ENCODE measurements at places on chromosomes 2 and 18.

GRCh38 chr18:70127359-70127758, 78.1 kb downstream of the RTTN start:
- no peak for DNase-seq

- no peak for DNase-seq
Measured at GRCh38 chr2:203685081-203685621, 21.3 kb upstream of the CD28 start.

GRCh38 chr2:127348426-127349000, 39.3 kb downstream of the MAP3K2 start:
- no peak for DNase-seq

GRCh38 chr2:118133916-118134315, 45.6 kb downstream of the INSIG2 start:
- DNase-seq, result no peak

DNA sequence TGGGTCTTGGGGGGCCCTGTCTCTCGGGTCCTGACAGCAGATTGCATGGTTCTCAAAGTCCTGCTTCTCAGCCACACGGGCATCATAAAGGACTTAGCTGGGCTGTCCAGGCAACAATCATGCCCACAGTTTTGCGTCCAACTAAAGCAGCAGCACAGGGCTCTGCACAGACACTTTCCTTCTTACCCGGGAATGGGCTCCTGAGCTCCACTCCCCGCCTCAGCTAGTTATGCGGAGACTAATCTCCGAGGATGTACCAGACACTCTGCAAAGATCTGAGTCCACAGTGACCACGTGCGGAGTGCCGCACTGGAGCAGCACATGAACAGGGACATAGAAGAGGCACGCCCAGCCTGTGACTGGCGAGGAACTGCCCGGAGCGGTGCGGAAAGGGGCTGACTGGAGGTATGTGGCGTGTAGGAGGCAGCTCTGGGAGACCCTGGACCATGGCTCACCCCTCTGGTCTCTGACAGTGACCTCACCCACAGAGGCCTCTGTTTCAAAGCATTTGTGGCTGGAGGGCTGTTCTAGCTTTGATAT, 270.0 kb downstream of the HDAC4 start:
- no peak for DNase-seq

DNA sequence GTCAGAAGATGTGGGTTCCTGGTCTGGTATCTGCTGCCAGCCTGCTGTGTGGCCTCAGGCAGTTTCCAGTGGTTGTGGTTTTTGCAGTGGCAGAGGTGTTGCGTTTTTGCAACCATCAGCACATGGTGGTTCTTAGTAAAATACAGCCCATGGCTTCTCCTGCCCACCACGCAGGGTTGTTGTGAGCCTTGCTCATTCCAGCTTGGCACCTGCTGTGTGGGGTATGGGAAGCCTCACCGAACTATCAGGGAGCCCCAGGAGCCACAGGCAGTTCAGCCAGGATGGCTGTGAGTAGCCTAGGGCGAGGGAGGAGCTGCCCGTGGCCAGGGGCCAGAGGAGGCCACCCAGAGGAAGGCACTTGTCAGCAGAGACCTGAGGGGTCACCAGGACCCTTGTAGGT, 9.8 kb downstream of the ARID5A start:
- DNase-seq, result no peak

DNA sequence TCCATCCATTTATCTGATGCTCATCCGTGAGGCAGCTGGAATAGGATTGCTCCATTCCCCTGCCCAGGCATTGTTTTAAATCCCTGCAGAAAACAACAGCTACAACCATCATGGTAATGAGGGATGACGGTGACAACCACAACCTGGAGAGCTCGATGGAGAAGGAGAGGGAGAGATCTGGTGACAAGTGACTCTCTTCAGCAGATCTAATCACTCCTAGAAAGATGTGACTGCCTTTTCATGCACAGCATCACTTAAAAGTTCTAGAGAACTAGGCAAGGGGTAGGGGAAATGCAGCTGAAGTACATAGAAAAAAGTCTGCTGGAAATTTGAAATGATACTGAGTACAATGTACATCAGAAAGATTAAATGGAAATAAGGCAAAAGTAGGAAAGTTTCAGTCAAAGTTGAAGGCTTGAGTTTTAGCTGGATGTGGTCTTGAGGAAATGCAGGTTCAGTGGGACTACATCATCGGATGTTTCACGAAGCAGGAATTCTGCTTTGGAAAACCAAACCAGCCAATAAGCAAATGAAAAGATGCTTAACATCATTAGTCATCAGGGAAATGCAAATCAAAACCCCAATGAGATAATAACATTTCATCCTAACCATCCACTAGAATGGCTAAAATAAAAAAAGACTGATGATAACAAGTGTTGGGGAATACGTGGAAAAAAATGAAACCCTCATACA, 6.8 kb upstream of the ARHGAP25 start:
- DNase-seq, result no peak

DNA sequence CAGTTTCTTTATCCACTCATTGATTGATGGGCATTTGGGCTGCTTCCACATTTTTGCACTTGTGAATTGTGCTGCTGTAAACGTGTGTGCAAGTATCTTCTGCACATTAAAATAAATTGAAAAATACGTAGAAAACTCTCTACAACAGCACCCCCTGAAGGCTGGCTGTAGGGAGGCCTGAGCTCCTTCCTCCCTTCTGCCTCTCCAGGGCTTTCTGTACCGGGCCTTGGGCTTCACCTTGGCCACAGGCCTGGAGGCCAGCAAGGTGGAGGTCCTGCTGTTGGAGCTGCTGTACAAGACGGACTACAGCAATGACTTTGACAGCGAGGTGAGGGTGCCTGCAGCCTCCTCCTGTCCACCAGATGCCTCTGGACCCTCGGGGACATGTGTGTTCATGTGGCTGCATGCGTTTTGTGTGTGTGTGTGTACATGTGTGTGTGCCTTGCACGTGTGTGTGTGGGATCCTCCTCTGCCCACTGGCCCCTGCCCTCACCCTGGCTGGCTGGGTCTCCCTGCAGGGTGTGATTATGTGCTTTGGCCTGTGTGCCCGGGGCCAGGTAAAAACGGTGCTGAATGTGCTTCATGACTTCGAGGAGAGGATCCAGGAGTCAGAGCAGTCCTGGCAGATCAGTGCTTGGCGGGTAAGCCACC, 29.2 kb downstream of the MROH2A start:
- DNase-seq, result no peak

- DNase-seq, result no peak
Measured at GRCh38 chr18:61322265-61322873, 10.9 kb upstream of the CDH20 start.

GRCh38 chr2:102025016-102025501, 33.3 kb downstream of the IL1R2 start:
- no peak for DNase-seq

DNA sequence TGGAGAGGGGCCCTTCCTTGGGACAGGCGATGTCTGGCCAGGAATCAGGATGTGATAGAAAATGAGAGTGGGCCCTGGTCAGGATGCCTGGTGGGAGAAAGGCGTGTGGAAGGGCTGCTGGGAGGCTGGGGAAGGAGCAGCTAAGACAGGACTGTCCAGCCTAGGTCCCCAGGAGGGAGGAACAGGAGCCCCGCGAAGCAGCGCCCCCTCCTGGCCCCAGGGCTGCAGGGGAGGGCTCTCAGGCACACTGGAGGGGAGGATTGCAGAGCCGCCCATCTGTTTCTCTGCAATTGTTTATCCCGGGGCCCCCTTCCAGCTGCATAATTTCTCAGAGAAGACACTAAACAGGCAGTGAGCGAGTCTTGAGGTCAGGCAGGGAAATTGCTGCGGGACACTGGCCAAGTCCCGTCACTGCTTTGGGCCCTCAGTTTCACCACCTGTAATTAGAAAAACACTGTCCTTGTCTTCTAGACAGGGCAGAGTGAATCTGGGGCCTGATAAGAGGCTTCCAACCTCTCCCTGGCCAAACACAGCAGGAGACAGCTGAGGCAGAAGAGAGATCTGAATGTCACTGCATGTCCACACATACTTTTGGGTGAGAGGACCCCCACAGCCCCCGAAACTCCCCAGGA, 3.9 kb upstream of the NPPC start:
- DNase-seq, result no peak

- DNase-seq, result no peak
Measured at GRCh38 chr2:210158236-210158635, 13.0 kb downstream of the KANSL1L start.

DNA sequence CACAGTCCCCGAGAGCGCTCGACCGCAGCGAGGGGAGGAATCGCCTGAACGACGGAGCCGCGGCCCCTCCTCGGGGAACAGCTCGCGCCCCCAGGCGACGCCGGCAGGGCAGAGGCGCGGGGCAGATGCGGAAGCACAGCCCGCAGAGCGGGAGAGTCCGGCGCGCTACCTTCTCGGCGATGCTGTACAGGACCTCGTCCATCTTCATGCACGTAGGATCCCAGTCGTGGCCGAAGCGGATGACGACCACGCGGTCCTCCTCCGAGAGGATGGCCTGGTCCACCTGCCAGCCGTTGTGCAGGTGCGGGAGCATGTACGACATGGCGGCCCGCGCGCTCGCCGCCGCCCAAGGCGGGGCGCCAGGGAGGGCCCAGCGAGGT, 302 bp downstream of the TXNL4A start:
- no peak for DNase-seq

- no peak for DNase-seq
Measured at GRCh38 chr2:28423856-28424605, 31.4 kb downstream of the FOSL2 start.

DNA sequence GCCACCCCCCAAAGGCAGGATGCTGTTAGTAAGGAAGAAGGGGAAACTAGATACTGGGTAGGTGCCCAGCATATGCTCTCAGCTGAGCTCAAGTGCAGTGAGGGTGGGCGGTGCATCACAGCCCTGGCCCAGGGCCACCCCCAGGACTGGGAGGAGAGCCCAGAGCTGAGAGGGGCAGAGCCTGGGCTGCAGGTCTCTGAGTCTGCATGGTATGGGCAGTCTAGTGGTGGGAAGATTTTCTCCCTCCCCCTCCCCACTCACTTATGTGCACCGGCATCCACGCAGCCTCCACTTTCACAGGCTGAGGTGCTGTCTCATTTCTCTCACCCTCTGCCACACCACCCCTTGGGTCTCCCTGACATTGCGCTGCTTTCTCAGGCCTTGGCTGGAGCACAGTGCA, 48.5 kb upstream of the CAB39 start:
- DNase-seq, result no peak

DNA sequence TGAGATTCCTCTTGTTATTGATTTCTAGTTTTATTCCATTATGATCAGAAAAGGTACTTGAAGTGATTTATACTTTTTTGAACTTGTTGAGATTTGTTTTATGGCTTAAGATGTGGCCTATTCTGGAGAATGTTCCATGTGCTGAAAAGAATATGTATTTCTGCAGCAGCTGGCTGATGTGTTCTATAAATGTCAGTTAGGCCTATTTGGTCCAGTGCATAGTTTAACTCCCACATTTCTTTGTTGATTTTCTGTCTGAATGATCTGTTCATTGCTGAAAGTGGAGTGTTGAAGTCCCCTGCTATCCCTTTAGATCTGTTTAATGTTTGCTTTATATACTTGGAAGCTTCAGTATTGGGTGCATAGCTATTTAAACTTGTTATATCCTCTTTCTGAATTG, 7.1 kb upstream of the OR6B2 start:
- no peak for DNase-seq

GRCh38 chr2:222214885-222215284, 83.9 kb downstream of the PAX3 start:
- no peak for DNase-seq

DNA sequence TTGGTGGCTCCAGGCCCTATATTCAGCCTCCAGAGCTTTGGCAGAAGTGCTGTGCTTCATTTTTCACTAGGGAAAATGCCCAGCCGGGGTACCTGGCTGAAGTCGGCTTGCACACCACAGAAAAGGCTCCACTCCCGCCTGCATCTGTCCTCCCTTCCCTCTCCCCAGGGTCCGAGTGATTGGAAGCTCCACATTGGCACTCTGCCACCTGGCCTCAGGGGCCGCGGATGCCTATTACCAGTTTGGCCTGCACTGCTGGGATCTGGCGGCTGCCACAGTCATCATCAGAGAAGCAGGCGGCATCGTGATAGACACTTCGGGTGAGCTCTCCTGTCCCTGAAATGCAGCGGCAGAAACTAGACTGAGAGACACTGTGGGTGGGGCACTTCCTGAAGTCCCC, 47.4 kb downstream of the IMPA2 start:
- no peak for DNase-seq

GRCh38 chr2:44310287-44310686, 35.0 kb downstream of the SLC3A1 start:
- DNase-seq, result no peak

GRCh38 chr2:13545320-13545719, 828.6 kb downstream of the TRIB2 start:
- DNase-seq, result no peak

- no peak for DNase-seq
Measured at GRCh38 chr2:108906403-108907077, 82.5 kb downstream of the EDAR start.

GRCh38 chr2:36379710-36380448, 24.3 kb downstream of the CRIM1 start:
- DNase-seq, result no peak

GRCh38 chr2:118881490-118882129, 34.2 kb upstream of the EN1 start:
- no peak for DNase-seq

GRCh38 chr18:33097126-33097525, 324.3 kb upstream of the KLHL14 start:
- DNase-seq, result no peak

DNA sequence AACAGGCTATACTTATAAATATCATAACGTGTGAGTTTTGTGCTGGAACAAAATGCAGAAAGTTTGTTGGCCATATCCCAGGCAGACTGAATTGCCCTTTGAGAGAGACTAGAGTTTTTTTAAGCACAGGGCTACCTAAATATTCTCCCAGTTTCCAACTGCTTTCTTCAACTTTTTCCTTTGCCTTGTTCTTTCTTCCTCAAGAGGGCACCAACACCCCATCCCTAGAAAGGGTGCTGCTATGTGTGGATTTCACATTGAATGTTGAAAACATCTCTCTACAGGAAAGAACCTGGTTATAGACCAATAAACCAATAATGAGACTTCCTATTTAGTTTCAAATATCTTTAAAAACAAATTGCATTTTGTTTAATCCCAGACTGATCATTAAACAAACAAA, 87.9 kb downstream of the ICOS start:
- DNase-seq, result no peak

- no peak for DNase-seq
Measured at GRCh38 chr2:218223046-218223445, 6.1 kb downstream of the ARPC2 start.

Measured in cortex of kidney (tissue), 1 donor.